ENCODE measurements at places on chromosomes 13 and 19.

DNA sequence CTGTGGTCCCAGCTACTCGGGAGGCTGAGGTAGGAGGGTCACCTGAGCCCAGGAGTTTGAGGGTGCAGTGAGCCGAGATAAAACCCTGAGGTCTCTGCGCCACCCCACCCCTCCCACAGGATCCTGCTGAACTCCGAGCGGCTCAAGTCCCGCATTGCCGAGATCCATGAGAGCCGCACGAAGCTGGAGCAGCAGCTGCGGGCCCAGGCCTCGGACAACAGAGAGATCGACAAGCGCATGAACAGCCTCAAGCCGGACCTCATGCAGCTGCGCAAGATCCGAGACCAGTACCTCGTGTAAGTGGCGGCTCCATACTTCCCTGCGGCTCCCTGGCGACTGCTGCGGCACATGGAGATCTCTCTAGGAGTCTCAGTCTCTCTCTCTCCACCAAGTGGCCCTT is 6.6 kb upstream of the IFI30 start:
- no peak for DNase-seq

DNA sequence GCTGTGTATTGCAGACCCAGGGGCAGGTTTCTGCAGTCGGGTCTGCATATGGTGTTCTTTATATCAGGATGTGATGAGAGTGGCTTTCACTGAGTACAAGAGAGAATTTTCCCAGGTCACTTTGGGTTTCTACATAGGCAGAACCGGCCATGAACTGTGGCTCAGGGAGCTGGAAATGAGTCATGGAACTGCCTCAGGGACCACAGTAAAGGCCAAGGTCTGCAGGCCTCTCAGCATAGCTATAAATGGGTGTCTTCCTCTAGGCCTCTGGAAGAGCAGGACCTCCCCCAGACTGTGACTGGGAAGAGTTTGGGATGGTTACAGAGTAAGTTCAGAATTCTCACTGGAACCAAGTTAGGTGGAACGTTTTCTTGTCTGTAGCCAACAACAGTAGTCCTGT is 51.8 kb upstream of the ZNF681 start:
- DNase-seq, result no peak

GRCh38 chr19:16143399-16144215 is at the start of gene HSH2D:
Gene HSH2D, plus strand, starts transcription at chr19:16143685. Its CDS starts 5,066 bp downstream, at chr19:16148751.
- DNase-seq, result peak; percentile 64

- DNase-seq, result no peak
Observed at GRCh38 chr19:50365434-50366306, at the start of gene NAPSA. Gene NAPSA, minus strand, starts transcription at chr19:50365639. Its CDS starts 18 bp downstream, at chr19:50365621.

- DNase-seq, result no peak
Observed at GRCh38 chr13:23472189-23472588, 38.7 kb upstream of the SACS start.

GRCh38 chr13:99875391-99875790 is 96.2 kb downstream of the ZIC5 start:
- DNase-seq, result no peak

- no peak for DNase-seq
Observed at GRCh38 chr13:48281556-48281955, 22.0 kb upstream of the RB1 start.

GRCh38 chr13:99322297-99323103 is 15.3 kb upstream of the GPR183 start:
- no peak for DNase-seq

DNA sequence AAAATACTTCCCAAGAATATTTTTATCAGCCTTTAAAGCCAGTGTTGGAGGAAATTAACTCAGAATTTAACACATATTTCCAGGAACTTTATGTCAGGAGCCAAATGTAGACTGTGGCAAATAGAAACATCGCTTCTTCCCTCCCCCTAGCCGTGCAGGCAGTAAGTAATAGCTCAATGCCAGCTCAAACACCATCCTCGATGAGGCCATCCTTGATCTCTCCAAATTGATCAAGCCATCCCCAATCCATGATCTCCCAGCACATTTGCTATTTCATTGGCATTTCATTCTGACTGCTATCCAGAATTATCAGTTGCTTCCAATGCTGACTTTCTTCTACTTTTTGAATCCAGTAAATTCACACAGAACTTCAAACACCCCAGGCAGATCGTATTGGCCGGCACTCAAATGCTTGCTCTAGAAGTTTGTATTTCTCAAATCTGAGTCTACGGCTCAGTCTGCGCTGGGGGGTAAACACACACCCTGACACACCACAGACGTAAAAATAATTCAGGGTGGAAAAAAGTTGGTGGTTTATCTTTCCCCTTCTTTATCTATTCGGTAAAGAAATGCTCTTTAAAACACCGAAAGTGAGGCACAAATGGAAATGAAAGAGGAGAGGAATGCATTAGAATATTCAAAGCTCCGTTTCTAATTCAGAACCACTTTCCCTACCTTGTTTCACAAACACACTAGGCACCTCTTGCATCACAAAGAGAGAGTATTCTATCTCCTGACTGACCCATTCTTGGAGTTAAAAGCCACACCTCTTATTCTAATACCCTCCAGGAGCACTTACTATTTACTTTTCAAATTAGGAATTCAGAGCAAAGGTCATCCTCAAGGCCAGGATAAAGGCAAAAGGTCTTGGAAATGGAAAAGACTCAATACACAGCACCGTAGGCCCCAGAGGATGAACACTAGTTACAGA is 991 bp downstream of the OBI1 start:
- peak; percentile 10 for DNase-seq

GRCh38 chr19:44592451-44592890 is 20.9 kb upstream of the IGSF23 start:
- DNase-seq, result no peak

GRCh38 chr13:81639984-81640582 is 1299.2 kb upstream of the SPRY2 start:
- no peak for DNase-seq

- no peak for DNase-seq
Observed at GRCh38 chr13:46507981-46508380, 45.0 kb upstream of the LRCH1 start.

DNA sequence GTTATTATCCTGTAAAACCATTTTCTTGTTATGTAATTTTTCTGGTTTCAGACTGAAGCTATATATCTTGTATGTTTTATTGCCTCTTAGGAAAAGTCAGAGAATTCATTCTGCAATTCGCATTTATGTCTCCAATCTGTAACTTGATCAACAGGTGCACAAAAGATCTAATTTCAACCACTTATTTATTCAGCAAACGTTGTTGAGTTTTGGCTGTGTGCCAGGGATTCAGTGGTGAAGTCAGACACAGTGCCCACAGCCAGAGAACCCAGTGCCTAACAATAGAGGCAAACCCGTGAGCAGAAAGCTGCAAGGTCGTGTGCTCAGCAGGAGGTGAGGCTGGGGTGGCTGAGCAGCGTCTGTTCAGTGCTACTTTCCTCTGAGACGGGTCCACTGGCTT is 119.5 kb upstream of the MCF2L start:
- DNase-seq, result peak; percentile 88

- DNase-seq, result no peak
Observed at GRCh38 chr19:2659856-2660432, 42.5 kb downstream of the GNG7 start.

DNA sequence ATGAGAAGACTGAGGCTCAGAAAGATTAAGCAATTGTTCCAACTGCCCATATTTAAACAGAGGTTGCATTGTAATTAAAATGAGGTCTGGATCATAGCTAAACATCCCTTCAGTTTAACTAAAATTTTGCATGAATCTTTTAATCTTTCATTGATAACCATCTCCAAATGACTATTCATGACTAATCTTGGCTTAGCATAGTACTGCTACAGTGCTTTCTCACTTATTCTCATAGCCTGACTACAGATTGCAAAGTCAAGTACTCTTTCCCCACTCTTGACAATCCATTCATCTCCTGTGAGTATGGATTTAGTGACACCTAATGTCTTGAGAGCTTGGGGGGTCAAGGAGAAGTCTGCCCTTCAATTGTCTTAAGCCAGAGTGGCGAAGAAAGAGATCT is 258.4 kb downstream of the RFC3 start:
- DNase-seq, result no peak
